A549 treated with CpdA at 1 μM for 4 hours (cell line): ENCODE measurements at places on chromosomes 5 and 9. TPM values are rescaled to one million over a fixed set of nuclear protein-coding genes. Genes with fewer than 3 reads are reported as not detected.

The MCTP1 gene
- 7.3 to 14.1 TPM (median 9.2 TPM) in 5 replicates for total RNA-seq

The EFNA5 gene
- 15.0 to 20.9 TPM (median 19.2 TPM) in 5 replicates for total RNA-seq

The TCF7 gene
- total RNA-seq: 15.5 to 19.9 TPM (median 17.7 TPM) in 5 replicates

The CDH6 gene
- 0.12 to 0.33 TPM (median 0.19 TPM) in 5 replicates for total RNA-seq

The LHX6 gene
- total RNA-seq: 0.22 to 0.45 TPM (median 0.27 TPM) in 5 replicates

The CYLC2 gene
- not detected in 5 replicates for total RNA-seq

The HAPLN1 gene
- total RNA-seq: not detected in 5 replicates

The PCDHB4 gene
- 0.03 to 0.09 TPM (median 0.06 TPM) in 4 of 5 replicates, not detected in the other for total RNA-seq

The SPOCK1 gene
- total RNA-seq: 13.4 to 19.8 TPM (median 18.7 TPM) in 5 replicates

The KCNIP1 gene
- not detected in 5 replicates for total RNA-seq

The FST gene
- 8.0 to 17.8 TPM (median 13.3 TPM) in 5 replicates for total RNA-seq

The ORM1 gene
- 0.07 to 0.18 TPM in 2 of 5 replicates, not detected in the others for total RNA-seq

The CEL gene
- 0.26 to 0.86 TPM (median 0.66 TPM) in 5 replicates for total RNA-seq

The JMY gene
- total RNA-seq: 2.8 to 3.5 TPM (median 3.3 TPM) in 5 replicates

The NUTM2G gene
- not detected in 5 replicates for total RNA-seq

The NR5A1 gene
- total RNA-seq: 0.08 TPM in 1 of 5 replicates, not detected in the others

The PTPN3 gene
- total RNA-seq: 13.3 to 17.1 TPM (median 15.5 TPM) in 5 replicates

The HMMR gene
- total RNA-seq: 23.3 to 36.2 TPM (median 26.7 TPM) in 5 replicates

The PRRX2 gene
- total RNA-seq: 2.8 to 7.2 TPM (median 6.5 TPM) in 5 replicates

The FAM153A gene
- not detected in 5 replicates for total RNA-seq

The PTPRD gene
- total RNA-seq: 0.17 to 0.42 TPM (median 0.20 TPM) in 5 replicates

The NOXA1 gene
- 1.0 to 1.5 TPM (median 1.5 TPM) in 5 replicates for total RNA-seq

The SLC6A7 gene
- 0.01 to 0.07 TPM in 2 of 5 replicates, not detected in the others for total RNA-seq

The PLCXD3 gene
- total RNA-seq: 0.19 to 0.48 TPM (median 0.31 TPM) in 5 replicates

The PCDHGC5 gene
- total RNA-seq: 0.05 TPM in 1 of 5 replicates, not detected in the others

The C9 gene
- total RNA-seq: 0.02 TPM in 1 of 5 replicates, not detected in the others

The IL17B gene
- 0.29 TPM in 1 of 5 replicates, not detected in the others for total RNA-seq

The CD72 gene
- 0.08 to 0.35 TPM (median 0.13 TPM) in 3 of 5 replicates, not detected in the others for total RNA-seq

The UBAP1 gene
- total RNA-seq: 37.5 to 46.6 TPM (median 41.0 TPM) in 5 replicates

The IL4 gene
- not detected in 5 replicates for total RNA-seq

The IER5L gene
- 36.0 to 86.1 TPM (median 78.9 TPM) in 5 replicates for total RNA-seq

The SH3TC2 gene
- total RNA-seq: 0.23 to 0.87 TPM (median 0.43 TPM) in 5 replicates

The SLC6A18 gene
- not detected in 5 replicates for total RNA-seq

The PAIP2 gene
- total RNA-seq: 85.0 to 113 TPM (median 91.3 TPM) in 5 replicates

The FBXW2 gene
- 36.0 to 43.9 TPM (median 41.9 TPM) in 5 replicates for total RNA-seq

The CCL27 gene
- 0.23 to 0.66 TPM (median 0.32 TPM) in 3 of 5 replicates, not detected in the others for total RNA-seq

The RAD1 gene
- 31.0 to 40.9 TPM (median 35.0 TPM) in 5 replicates for total RNA-seq

The WDR38 gene
- 0.12 to 0.17 TPM (median 0.14 TPM) in 3 of 5 replicates, not detected in the others for total RNA-seq

The ANKDD1B gene
- 0.06 to 0.11 TPM (median 0.08 TPM) in 3 of 5 replicates, not detected in the others for total RNA-seq

The PAPPA gene
- 24.3 to 40.7 TPM (median 34.1 TPM) in 5 replicates for total RNA-seq

The PCDHA9 gene
- not detected in 5 replicates for total RNA-seq

The NKD2 gene
- 10.7 to 13.1 TPM (median 12.0 TPM) in 5 replicates for total RNA-seq

The LPAR1 gene
- 10.7 to 12.1 TPM (median 11.3 TPM) in 5 replicates for total RNA-seq

The LIFR gene
- total RNA-seq: 4.9 to 7.4 TPM (median 5.6 TPM) in 5 replicates

The N4BP3 gene
- 0.94 to 1.6 TPM (median 1.4 TPM) in 5 replicates for total RNA-seq
